Progenitor cell of endocrine pancreas (in vitro differentiated cells): ENCODE measurements at places on chromosomes 12 and 14. TPM values are rescaled to one million over a fixed set of nuclear protein-coding genes. Genes with fewer than 3 reads are reported as not detected.

DNA sequence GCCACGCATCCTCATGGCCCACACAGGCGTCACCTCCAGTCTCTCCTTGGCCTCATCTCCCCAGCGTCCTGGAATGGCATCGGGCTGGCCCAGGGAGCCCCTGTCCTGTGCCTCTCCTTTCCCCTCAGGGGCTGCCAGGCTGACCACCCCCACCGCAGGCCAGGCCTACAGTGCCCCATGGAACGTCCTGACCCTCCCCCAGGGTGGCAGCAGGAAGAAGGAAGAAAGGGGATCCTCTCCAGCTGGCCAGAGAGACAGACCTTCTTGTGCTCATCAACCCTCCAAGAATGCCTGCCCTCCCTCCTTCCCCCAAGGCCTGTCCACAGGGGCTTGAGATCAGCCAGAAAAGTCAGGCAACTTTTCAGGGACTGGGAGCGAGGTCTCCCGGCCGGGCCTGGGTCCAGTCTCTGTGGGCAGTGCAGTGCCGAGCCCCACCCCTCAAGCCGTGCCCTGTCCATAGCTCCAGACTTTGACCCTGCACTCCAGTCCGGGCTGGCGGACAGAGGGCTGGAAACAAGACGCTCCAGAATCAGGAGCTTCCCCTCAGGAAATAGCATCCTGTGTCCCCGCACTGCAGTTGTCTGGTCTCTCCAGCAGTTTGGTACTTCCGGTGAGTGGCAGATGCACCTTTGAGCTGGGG lies at the start of gene DAO:
TSS of gene DAO (plus strand) at position 478 of the 640 bp plus-strand sequence. CDS start 4,915 bp downstream, outside the sequence.
- no peak for DNase-seq

GRCh38 chr14:50353126-50353525 lies 41.0 kb downstream of the DMAC2L start:
- no peak for DNase-seq

DNA sequence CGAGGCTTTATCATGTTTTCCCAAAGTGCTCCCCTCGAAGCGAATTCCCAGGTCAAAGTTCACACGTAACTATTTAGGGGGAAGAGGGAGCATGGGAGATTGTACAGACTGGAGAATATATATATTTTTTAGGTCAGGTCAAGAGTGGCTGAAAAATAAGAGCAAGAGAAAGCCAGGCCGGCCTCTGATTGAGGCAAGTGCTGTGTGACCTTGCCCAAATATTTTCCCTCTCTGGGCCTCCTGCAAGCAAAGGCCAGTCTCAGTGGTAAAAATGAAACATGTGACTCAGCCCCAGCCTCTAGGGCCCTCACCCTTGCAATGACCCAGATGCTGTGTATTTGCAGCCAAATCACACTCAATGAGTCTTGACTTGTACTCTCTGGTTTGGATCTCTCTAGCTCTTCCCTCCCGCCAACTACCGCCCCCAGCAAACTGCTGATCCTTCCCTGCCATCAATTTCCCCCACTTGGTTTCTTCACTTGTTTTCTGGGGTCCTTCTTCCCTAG lies 34.1 kb downstream of the SMUG1 start:
- DNase-seq: no peak

- no peak for DNase-seq
These were observed 25.7 kb downstream of the ITPR2 start for GRCh38 chr12:26807292-26807691.

DNA sequence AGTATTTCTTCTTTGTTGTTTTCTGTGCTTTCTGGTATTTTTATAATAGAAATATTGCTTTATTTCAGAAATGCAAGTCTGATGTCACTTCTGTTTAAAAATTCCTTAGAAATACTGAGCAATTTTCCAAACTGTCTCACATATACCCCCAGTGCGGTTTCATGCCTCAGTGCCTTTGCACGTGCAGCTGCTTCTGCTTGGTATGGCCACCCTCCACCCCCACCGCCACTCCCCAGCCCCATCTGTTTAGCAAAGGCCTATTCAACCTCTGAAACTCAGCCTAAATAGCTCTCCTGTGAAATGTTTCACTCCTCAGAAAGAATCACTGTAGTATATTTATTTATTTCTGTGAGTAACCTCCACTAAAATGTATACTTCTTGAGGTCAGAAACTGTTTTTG lies 52.3 kb downstream of the PPM1H start:
- no peak for DNase-seq

DNA sequence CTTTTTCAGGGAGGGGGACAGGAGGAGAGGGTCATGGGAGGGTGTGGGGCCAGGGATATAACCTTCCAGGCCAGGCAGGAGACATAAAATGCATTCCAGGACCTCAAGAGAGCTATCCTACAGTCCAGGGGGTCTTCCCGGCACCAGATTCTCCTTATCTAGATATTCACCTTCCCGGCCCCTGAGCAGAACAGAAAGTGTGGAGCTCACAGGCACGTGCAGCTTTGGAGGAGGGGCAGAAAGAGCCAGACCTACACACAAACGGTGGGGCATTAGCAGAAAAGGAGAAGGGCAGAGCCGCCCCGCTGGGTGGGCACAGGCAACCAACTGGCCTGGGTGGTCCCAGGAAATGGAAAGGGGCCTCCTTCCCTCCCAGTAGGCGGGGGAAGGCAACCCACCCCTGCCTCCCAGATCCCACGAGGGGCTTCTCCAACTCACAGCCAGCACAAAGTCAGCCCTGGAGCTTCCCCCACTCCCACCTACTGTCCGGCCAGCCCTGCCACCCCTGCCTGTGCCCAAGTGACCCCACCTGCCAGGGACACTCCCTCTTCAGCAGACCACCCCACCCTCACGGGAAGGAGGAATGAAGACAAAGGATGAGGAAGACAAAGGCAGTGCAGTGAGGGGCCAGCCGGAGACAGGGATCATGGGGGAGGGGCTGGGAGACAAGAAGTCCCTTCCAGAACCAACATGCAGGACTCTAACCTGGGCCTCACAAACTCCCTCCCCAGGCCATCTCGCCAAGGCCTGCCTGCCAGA lies 33.3 kb downstream of the CCDC85C start:
- DNase-seq: no peak

- DNase-seq: no peak
These were observed 243.1 kb downstream of the C12orf75 start for GRCh38 chr12:105573574-105573973.

- no peak for DNase-seq
These were observed 12.2 kb upstream of the TUBA1A start for GRCh38 chr12:49200919-49201594.

GRCh38 chr12:5022465-5023061 lies 21.1 kb upstream of the KCNA5 start:
- peak; percentile 60 for DNase-seq

DNA sequence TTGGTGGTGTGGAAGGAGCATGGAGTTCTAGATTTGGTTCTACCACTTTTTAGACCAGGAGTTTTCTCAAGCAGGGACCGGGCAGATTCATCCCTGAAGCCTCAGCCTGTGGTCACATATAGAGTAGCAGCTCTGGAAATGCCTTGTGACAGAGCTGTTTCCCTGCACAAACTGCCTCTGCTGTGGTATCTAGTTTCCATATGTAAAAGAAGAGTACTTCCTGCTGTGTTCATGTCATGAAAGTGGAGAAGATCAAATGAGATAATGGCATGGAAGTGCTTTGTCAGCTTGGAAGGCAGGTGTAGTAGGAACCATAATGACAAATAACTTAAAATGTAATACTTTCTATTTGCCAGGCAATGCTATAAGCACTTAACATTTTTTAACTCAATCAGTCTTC lies 26.1 kb downstream of the OTUB2 start:
- no peak for DNase-seq

- no peak for DNase-seq
These were observed 15.1 kb upstream of the AMN start for GRCh38 chr14:102907303-102907844.

AQP6 gene
- total RNA-seq: 0.29 TPM in 1 of 2 replicates, not detected in the other

PZP gene
- total RNA-seq: 0.24 and 0.29 TPM in 2 replicates

GLS2 gene
- total RNA-seq: 3.1 and 3.8 TPM in 2 replicates

HRK gene
- total RNA-seq: 5.5 and 6.9 TPM in 2 replicates

NOS1 gene
- total RNA-seq: 0.48 and 0.49 TPM in 2 replicates

KRT78 gene
- not detected in 2 replicates for total RNA-seq

MSI1 gene
- total RNA-seq: 122 and 127 TPM in 2 replicates
